Cerebellum (tissue), 4 donors: ENCODE measurements at places on chromosomes 11 and 22.

DNA sequence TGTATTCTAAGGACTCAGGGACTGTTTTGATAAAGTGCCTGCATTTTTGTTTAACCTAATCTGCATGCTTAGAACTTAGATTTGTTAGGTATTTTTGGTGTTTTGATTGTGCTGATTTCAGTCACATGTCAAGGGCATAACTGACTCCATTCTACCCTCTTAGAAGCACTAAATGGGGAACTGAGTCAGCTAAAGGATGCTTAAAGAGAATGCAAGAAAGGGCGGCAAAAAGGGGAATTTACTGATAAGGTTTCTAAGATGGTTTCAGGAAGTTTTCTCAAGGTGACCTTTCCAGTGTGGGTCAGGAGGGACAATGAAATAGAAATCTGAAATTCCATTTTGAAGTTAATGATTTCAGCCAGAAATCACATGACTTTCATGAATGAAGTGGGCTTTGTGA, 43.0 kb downstream of the MMP20 start:
- DNase-seq = no peak

DNA sequence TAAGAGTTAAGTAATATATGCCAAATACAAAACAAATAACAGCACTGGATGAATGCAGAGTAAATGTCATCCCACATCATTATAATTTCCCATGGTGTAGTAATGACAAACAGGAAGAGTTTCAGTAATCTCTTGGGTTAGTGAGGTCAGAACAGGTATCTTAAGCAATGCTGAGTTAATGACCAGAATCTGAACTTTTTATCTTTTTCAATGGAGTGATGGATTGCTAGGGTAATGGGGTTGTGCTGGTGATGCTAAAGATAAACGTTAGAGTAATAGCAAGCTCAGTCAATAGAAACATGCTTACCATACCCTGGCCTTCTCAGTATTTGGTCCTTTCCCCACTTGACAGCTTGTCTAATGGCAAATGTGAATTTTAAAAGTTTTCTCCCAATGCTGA, 11.5 kb upstream of the BDNF start:
- no peak for DNase-seq

DNA sequence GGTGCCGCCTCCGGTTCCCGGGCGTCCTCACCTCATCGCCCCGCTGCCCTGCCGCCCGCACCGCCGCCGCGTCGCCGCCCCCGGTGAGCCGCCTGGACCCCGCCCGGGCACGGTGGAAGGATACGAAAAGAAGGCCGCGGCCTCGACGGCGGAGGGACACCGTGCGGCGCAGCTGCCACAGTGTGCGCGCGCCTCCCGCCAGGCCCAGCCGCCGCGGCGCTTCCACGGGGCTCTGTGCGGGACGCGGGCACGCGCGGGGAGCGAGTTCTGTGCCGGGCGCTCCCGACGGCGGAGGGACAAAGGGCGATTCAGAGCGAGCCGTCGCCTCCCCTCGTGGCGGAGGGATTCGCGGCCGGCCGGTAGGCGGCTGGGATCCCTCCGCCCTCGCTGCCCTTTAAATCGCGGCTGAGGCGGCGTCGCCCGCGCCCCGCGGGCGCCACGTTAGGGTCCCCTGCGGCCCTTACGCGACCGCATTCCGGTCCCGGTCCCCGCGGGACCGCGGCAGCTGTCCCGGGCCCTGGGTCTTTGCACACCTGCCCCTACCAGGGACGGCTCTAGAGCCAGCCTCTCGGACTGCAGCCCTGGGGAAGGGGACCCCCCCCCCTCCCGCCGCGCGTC, 568 bp upstream of the KMT5B start:
- DNase-seq = peak; percentile 82

- peak; percentile 24 for DNase-seq
These were observed 766 bp downstream of the APOL2 start for GRCh38 chr22:36238373-36239149.

DNA sequence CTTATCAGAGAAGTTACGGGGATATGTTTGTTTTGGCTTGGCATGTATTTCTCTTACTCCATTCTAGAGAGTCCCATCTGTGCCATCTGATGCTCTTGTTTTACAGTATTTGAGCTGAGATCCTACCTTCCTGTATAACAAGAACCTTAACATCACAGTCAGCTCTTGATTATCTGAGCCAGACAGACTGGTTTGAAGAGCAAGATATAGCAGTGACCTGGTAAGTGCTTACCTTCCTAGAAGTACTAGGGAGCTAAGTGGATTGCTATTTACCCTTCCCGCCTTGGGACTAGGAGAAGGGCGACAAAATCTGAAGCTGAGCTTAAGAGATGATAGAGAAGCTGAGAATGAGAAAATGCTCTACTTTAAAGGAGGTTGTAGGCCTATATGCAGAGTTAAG, 235.3 kb downstream of the CSNK2A3 start:
- no peak for DNase-seq

- DNase-seq = no peak
These were observed 3.8 kb upstream of the MPPED1 start for GRCh38 chr22:43408009-43408408.

- DNase-seq = no peak
These were observed 15.3 kb downstream of the PHF21B start for GRCh38 chr22:44994399-44995104.

GRCh38 chr11:79441461-79441875, 638 bp upstream of the TENM4 start:
- DNase-seq = no peak

DNA sequence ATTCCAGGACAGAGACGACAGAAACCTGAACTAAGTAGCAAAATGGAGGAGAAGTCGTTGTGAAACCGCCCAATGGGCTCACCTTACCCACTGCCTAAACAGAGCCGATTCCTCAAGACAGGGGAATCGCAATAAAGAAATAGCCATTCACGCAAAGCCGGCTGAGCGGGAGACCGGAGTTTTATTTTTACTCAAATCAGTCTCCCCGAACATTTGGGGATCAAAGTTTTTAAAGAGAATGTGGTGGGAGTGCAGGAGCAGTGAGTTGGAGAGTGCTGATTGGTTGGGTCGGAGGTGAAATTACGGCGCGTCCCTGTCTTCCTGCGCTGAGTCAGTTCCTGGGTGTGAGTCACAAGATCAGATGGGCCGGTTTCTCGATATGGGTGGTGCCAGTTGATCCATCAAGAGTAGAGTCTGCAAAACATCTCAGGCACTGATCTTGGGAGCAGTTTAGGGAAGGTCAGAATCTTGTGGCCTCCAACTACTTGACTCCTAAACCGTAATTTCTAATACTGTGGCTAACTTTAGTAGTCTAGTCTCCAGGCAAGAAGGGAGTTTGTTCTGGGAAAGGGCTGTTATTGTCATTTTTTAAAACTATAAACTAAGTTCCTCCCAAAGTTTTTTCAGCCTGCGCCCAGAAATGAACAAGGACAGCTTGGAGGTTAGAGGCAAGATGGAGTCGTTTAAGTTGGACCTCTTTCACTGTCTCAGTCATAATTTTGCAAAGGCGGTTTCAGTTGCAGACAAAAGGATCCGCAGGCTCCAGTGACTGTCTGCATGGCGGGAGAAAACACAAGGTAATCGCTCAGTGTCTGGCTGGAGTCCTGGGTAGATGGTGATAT, 34.1 kb downstream of the OR4D9 start:
- DNase-seq = no peak

DNA sequence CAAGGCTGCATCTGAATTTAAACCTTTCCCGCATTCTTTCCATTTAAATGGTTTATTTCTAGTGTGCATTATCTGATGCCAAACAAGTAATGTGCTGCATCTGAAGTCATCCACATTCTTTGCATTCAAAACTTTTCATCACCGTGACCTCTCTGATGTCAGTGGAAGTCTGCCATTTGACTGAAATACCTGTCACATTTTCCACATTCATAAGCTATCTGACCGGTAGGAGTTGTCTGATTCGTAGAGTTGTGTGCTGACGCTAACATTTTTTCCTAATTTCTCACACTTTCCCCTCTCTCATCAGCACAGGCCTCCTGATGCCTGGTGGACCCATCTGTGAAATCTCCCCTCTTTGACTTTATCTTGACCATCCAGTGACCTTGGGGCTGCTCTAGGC, 79.9 kb upstream of the BARX2 start:
- DNase-seq = no peak

DNA sequence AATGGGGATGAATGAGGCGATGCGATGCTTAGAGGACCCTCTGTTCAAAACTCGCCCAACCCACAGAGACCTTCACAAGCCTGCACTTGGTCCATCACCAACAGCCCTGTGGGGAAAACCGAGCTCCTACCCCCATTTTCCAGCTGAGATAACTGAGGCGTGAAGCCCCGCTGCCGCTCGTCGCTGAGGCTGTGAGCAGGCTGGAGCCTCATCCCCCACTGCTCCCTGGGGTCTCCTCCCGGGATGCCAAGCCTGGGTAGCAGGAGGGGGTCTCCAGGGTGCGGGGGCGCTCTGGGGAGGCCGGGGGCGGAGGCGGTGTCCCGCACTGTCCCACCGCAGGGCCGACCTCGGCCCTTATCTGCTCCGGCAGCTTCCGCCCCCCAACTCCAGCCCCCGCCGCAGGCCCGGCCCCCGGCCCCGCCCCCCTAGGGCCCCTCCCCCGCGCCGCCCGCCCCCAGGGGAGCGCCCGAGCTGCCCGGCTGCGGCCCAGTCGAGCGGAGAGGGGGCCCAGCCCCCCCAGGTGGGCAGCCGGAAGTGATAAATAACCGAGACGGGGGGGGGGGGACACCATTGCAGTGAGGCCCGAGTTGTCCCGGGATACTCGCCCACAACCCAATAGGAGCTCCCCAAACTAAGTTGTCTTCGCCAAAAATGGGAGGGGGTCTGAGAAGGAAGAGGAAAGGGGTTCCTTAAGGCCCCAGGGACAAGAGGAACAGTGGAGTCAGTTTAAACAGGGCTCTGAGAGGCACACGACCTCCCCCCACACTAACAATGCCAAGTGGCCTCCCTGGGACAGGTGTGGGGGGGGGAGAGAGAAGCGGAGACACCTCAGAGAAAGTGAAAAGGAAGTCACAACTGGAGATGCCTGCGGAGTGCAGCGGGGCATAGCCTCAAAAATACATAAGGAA, 8.3 kb upstream of the SLC39A13 start:
- no peak for DNase-seq

DNA sequence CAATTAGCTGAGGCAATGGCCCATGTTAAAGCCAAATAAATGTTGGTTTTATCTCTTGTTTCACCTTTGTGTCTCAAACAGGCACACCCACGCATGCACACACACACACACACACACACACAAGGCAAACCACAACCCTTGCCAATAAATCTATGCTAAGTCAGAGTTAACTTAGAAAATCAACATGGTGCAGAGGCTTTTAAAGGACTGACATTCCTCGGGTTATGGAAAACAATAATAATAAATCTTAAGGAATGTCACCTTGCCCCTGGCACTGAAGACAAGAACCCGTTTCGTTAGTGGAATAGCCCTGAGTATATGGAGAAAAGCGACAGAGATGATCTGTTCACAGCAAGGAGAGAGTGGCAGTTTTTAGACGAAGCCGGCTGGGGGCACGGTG, 326.3 kb downstream of the NTM start:
- DNase-seq = no peak

DNA sequence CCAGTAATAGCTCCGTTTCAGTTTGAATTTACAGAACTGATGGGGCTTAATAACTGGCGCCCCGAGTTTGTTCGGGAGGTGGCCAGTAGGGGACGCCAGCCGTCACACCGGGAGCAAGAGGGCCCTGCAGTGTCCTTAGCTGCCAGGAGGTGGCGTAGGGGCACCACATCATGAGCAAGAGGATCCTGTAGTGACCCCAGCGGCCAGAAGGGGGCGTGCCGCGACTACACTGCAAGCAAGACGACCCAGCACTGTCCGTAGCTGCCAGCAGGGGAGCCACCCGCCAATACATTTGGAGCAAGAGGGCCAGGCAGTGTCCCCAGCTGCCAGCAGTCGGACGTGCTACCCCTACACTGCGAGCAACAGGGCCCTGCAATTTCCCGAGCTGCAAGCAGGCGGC, 663.7 kb upstream of the B3GAT1 start:
- no peak for DNase-seq

GRCh38 chr11:133711545-133711944, 133.8 kb downstream of the SPATA19 start:
- DNase-seq = no peak

DNA sequence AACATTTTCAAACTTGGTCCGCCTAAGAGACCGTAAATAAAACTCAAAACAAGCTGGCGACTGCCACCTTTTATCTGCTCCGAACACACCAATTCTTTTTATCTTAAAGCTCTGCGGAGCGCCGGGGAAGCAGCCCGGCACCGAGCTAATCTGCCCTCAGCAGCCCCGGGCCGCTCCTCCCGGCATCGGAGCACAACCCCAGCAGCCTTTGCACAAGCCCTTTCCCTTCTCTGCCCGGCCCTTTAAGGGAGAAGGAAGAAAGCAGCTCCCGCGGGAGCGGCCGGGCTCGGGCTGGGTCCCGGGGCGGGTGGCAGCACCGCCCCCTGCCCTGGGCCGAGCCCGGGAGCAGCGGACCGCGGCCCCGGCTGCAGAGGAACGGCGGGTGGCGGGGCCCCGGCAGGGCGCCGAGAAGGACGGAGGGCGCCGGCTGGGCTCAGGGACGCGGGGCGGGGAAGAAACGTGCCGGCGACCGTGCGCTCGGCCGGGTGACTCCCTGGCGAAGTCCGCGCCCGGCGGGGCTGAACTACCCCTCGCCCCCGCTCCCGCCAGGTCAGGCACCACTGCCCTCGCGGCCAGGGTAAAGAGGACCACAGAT, 133.6 kb upstream of the C11orf58 start:
- DNase-seq = no peak

GRCh38 chr11:94545264-94546161, 1.8 kb downstream of the FUT4 start:
- no peak for DNase-seq

DNA sequence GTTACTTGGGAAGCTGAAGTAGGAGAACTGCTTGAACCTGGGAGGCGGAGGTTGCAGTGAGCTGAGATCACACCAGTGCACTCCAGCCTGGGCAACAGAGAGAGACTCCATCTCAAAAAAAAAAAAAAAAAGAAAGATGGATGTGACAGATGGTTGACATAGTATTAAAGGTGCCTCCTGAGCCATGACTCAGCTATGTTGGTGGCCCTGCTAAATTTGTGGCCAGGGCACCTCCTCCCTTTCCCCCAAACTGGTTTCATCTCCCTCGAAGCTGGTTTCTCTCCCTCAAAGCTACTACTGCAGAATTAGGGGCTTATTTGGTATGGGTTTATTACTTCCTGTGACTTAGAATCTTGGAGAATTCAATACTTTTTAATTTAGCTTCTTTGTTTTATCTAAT, 31.5 kb downstream of the SDHD start:
- no peak for DNase-seq

- DNase-seq = no peak
These were observed 56.4 kb downstream of the IGLL1 start for GRCh38 chr22:23523713-23524112.

DNA sequence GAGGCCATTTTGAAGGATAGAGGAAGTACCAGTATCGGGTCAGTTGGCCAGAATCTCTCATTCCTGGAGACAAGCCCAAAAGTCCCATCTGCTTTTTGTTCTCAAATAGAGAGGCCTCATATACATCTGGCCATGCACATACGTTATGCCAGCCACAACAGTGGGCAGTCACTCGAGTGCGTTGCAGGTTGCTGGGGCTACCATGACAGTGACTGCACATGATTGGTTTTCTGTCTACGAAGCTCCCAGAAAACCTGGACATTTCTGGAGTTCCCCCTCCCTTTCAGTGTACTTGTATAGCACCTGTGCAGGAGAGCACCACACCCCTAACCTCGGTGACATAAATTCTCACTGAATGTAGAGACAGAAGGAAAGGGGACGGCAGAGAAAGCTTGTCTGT, 62.1 kb downstream of the C22orf31 start:
- DNase-seq = no peak
